ENCODE measurements at places on chromosomes 4 and X. TPM values are rescaled to one million over a fixed set of nuclear protein-coding genes. Genes with fewer than 3 reads are reported as not detected.

GRCh38 chr4:67874986-67875385 lies 8.8 kb downstream of the TMPRSS11D start:
- peaks cover 1% of the 10 kb centered on the region for H3K27me3 ChIP-seq
- no peaks in the 10 kb centered on the region for H3K36me3 ChIP-seq
- DNase-seq: no peak
- H3K4me3 ChIP-seq: no peak overlapping the region
- H3K4me1 ChIP-seq: no peaks in the 10 kb centered on the region
- H3K27ac ChIP-seq: no peak overlapping the region

GRCh38 chr4:185099024-185099682 lies 43.9 kb upstream of the SLC25A4 start:
- no peaks in the 10 kb centered on the region for H3K36me3 ChIP-seq
- H3K27ac ChIP-seq: no peak overlapping the region
- no peaks in the 10 kb centered on the region for H3K4me1 ChIP-seq
- DNase-seq: no peak

DNA sequence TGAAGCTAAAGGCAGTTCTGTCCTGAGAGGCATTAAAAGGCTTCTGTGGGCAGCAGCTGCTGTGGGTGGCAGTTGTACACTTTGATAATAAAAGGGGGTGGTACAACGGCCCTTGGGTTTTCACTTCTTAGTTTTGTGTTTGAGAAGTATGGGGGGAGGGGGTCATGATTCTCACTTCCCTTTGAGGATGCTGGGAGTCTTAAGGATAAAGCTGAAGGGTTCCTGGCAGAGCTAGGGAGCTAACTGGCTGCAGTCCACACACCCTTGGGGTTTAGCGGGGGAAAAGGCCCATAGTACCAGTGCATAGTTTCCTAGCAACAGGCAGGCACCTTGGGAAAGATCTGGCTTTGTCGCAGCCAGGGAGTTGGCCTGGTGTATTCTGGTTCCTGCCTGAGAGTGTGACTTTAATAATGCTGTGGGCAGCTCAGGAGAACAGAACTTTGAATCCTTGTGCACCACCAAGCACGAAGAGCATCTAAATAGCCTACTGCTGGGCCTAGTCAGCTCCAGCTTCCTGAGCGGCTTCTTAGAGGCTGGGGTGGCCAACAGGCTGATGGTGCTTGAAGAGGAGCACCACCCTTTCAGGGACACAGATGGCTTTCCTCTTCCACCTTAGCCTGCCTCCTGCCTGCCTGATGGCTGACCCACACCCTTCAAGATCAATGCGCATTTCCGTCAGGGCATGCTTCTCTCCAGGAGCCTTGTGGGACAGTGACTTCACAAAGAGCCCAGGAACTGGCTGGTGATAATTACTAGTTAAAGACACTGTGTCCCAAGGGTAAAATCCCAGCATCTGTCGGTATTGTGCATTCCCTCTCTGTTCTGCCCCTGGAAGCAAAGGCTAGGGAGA lies 12.5 kb downstream of the ZBTB33 start:
- H3K4me1 ChIP-seq: no peaks in the 10 kb centered on the region
- no peaks in the 10 kb centered on the region for H3K36me3 ChIP-seq
- DNase-seq: no peak

DNA sequence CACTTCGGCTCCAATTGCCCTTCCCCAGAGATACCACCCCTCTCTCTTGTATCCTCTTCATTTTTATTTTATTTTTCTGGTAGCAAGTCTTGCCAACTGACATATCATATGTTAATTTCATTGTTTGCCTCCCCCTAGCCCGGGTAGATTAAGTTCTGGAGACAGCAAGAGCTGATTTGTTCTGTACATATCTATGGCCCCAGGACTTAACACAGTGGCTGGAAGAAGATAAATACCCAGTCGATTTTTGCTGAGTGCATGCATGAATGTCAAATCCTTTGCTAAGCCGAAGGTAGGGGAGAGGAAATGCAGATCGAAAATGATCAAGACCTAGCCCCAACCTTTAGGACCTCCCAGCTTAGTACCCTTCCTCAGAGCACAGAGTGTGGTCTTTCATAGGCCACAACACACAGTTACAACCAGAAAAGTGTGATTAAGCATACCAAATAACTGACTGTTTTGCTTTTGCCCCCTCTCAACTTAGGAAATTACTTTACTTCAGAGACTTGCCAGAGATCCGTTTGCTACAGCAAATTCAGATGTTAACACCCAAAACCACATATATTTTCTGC lies 58.7 kb upstream of the KLF3 start:
- no peaks in the 10 kb centered on the region for H3K36me3 ChIP-seq
- H3K4me3 ChIP-seq: no peak overlapping the region
- DNase-seq: no peak
- H3K27ac ChIP-seq: no peak overlapping the region
- H3K27me3 ChIP-seq: no peaks in the 10 kb centered on the region

GRCh38 chrX:76428243-76429130 lies 977 bp downstream of the MAGEE1 start:
- DNase-seq: peak; percentile 49
- peaks cover 43% of the 10 kb centered on the region for H3K4me1 ChIP-seq
- H3K27ac ChIP-seq: peak overlapping the region; percentile 74
- H3K4me3 ChIP-seq: peak overlapping the region; percentile 86
- no peaks in the 10 kb centered on the region for H3K27me3 ChIP-seq

DNA sequence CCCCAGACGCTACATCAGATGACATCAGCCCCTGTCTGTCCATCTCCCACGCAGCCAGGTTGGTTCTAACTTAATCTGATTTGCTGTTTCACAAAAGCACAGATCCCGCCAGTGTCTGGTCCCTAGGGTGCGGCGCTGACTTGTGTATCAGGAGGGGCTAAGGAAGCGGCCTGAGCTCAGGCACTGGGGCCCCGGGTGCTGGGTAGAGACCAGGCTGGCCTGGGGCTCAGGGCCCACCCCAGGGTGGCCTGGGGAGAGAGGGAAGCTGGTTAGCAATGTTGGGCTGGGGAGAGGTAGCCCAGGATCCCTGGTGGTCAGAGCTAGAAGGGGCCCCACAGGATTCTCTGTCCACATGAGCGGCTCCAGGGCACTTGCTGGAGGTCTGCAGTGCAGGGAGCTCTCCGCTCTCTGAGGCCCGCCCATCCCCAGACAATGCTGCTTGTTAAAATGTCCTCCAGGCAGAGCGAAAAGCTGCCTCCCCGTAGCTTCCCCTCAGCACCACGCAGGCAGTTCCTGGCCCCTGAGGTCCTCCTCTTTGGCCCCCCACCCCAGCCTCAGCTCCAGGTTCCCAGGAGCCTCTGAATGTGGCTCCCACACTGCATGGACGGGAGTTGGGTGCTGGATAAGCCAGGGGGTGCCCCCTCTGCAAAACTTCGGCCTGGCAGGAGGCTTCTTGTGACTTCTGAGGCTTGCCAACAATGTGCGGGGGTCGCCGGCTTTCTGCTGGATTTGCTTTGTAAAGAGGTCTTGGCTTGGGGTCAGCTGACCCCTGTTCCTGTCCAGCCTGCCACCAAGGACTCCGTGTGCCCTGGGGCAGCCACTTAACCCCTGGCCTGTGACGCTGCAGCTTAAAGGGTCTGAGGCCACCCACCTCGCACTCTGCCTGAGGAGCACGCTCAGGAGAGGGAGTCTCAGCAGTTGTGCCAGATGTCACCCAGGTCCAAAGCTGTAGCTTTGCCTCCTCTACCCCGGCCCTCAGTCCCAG lies 112.9 kb downstream of the CPZ start:
- peaks cover 2% of the 10 kb centered on the region for H3K27me3 ChIP-seq
- no peak for DNase-seq
- no peak overlapping the region for H3K4me3 ChIP-seq
- H3K4me1 ChIP-seq: no peaks in the 10 kb centered on the region
- H3K27ac ChIP-seq: no peak overlapping the region

The SLC6A8 gene
- 0.95 TPM for total RNA-seq

The EPHA5 gene
- total RNA-seq: not detected

The ARSJ gene
- 0.07 TPM for total RNA-seq

The ZXDB gene
- total RNA-seq: 5.6 TPM

The RASL11B gene
- 0.29 TPM for total RNA-seq
